Stimulated activated CD4-positive, alpha-beta T cell treated with anti-CD3 and anti-CD28 coated beads, Interleukin-4, amount 100 ng/mL, for 24 hours (primary cell): ENCODE measurements at places on chromosomes 16 and 17.

DNA sequence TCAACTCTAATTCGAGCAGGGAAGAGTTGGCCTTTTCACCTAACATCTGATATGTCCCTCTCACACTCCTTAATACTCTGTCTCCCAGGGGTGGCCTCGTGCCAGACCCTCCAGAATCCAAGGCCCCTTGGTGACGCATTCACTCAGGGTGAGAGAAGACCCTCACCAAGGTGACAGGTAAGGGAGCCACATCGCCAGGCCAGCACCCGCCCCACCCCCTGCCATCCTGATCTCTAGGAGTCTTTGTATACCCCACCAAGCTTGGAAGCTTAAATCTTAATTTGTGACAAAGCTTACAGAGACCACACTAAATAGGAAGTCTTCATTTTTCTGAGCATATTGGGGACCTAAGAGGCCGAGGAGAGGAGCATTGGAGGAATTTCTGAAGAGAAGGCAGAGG lies 286.1 kb downstream of the IRF8 start:
- DNase-seq = no peak

DNA sequence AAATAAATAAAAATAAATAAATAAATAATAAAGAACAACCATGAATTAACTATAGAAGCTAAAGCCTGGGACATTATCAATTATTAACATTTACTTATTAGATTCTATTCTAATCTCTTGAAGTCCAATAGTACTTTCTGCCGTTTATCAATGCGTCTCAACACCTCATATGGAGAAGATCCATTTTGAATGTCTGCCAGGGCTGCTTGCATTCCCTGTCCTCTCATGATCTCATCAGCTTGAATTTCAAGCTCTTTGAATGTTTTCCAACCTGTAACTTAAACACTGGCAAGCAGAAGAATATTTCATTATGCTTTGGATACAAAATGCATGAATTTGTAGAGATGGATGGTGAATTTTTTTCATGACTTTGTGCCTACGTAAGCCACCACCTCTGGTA lies 191.9 kb upstream of the ANKFN1 start:
- no peak for DNase-seq

DNA sequence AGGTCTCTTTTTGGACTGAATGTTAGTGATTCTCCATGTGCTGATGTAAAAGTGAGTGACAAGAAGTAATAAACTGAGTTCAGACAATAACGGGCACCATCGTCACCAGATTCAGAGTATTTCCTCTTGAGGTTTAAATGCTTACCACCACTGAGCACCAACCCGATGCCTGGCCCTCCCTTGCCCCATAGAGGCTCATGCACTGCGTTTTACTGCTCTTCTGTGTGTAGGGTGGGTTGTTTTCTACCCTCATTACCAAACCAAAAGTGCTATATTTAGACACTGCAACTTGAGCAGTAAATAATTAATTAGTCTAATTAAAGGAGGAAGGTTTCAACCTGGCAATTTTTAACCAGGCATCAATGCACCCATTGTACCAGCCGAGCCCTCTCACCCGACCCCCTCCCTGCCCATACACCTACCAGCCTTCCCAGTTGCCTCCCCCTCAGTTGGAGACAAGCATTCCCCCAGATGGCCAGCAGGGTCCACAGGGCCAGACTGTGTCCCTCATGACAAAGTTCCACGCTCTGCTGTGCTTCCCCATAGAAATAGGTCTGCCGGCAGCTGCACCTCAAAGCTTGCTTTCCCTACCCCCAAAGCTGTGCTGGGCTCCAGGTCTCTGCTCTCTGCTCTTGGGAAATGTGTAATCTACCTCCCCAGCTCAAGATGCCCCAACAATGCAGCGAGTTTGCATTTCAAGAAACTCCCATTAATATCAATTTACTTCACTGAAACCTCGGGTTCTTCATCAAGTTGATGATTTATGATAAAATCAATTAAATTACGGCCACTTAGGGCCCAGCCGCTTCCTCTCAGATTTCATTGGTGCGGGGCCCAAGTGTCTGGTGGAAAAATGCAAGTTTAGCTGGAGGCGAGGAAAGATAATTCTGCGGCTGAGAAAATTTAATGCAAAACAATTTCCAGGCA lies 16.0 kb downstream of the HOXB4 start:
- no peak for DNase-seq

- no peak for DNase-seq
Measured at GRCh38 chr17:43135454-43135819, 10.3 kb upstream of the BRCA1 start.

DNA sequence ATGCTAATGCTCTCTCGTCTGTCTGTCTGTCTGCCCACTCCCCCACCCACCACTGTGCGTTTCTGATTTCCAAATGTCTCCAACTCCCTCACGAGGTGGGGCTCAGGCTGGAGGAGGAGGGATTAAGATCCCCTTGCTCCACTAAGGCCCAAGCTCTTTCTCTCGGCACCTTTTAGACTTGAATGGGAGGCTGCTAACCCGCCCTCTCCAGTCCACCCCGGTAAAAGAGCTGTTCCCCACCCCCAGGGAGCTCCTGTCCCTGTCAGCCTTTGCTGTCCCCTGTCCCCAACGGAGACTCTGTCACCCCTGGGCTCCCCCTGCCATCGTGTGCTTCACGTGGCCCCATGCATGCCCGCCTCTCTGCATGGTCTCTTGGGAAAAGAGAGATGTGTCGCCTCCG lies 68.5 kb upstream of the PLCG2 start:
- DNase-seq = no peak

- DNase-seq = no peak
Measured at GRCh38 chr17:69430488-69430887, 16.0 kb downstream of the MAP2K6 start.

DNA sequence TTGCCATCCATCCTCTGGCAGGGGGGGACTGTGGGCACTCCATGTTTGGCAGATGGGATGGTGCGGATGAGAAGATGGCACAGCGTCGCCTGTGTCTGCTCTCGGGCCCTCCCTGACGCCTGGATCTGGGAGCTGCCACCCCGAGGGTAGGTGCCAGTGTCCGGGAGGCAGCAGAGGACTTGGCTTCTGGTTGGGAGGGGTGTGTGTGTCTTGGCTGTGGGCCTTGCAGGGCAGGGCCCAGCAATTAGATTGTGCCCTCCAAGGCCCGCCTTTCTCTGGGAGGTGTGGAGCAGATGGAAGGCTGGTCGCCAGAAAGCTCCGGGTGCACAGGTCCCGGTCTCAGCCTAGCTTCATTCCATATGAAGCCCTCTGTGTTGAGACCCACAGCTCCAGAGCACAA lies 1.4 kb downstream of the RAP1GAP2 start:
- no peak for DNase-seq

DNA sequence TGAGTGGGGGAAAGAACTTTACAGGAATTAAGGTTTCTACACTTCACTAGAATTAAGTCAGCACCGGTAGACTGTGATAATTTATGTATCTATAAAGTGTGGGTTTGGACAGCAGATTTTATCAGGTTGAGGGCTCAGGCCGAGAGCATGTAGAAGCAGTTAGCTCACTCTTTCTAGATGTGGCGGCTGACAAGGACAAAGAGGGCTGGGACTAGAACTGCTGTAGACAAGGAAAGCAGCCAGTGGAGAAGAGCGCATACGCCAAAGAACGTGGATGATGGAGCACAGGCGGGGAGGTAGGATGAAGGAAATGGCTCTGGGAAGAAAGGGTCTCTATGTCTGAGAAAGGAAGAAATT lies 504 bp upstream of the GOSR1 start:
- DNase-seq = peak; percentile 25

DNA sequence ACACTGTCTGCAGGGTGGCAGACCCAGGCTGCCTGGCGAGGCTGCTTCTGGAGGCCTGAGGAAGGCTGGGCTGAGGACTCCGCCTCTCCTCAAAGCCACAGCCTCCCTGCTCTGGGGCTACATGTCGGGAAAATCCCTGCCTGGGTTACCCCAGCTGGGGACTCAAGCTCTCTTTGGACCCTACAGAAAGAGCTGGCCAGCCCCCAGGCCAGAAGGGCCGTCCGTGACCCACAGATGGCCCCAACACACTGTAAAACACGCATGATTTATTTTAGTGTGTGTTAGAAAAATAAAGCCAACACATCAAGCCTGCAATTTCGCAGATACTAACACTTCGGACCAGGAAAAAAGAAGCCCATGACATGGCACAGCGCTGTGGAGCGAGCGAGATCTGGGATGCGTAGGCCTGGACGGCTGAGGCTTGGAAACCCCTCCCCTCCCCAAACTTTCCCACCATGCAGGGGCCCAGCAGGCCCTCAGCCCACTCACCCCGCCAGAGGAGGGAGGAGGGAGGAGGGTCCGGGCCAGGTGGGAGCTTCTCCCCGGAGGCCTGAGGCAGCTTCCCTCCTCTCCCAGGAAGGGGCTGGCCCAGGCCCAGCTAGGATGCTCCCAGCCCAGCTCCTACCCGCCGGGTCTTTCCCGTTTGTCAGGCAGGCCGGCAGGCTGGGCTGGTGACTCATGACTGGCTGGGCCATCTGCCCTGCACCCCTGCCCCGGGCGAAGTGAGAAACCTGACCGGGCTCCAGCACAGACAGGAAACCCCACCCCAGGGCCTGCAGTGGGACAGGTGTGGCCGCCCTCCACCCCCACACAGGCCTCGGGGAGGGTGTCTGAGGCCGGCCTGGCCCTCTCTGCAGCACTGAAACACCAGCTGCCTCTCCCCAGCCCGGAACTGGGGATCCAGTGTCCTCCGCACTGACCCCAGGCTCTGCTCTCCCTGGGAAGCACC lies 34.1 kb upstream of the SLC38A10 start:
- DNase-seq = no peak

DNA sequence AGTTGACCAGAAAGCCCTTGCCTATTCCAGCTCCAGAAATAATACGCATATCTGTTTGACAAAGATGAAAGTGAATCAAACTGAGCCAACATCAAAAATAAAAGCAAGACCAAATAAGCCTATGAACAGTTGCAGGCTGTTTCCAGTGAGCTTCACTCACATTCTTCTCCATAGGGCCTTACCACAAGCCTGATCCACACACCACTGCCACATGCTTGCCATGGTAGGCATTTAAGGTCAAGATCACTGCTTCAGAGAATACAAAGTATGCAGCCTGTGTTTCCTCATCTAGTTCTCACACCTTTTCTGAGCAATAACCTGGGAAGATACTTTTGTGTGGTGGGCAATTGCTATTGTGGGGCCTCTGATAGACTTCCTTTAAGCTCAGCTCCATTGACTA lies 1060.2 kb downstream of the CDH11 start:
- no peak for DNase-seq

DNA sequence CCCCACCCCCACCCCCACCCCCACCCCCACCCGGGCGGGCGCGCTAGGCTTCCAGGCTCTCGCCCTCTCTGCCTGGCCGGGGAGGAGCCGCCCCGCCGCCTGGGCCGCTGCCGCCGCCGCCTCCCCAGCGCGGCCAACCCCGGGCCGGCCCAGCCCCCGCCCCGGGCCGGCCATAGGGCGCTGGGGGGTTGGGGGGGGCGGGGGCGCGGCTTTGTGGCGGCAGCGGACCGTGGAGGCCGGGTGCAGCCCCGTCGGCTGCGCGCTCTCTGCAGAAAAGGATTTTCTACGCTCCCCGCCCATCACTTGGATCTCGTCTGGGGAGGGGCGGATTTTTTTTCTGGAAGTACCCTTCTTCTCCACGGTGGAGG lies 230.9 kb downstream of the MRTFB start:
- DNase-seq = no peak

- no peak for DNase-seq
Measured at GRCh38 chr16:62963846-62964245, 927.6 kb upstream of the CDH8 start.

DNA sequence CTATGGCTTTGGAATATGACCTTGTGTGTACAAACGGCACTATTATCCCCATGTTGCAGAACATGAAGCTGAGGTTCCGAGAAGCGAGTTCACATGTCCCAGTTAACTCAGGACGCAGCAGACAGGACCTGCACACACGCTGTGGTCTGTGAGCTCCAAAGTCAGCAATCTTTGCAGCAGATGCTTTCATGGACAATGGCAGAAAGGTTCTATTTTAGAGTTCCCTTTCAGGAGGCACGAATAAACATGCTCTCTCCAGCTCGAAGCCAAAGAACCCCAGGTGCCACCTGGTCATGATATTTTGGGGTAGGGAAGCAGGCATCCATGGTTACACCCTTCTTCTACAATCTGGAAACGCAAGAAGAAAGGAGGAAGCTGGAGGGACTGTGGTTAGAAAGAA lies 412.0 kb downstream of the TMEM114 start:
- no peak for DNase-seq

DNA sequence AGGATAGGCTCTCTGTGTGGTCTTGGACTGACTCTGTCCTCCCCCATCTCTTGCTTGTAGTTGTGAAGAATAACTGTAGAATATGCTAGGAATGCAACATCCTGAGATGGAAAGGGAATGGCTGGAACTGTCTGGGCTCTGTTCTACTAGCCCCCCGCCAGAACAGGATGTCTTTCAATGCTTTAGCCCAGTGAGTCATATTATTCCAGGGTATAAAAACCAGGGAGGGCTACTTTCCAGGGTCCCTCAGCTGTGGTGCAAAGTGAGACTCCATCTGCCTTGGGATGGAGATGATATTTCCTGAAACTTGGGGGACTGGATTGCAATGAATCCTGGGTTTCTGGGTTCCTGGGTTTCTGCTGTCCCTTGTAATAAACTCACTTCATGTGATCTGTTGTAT lies 32.1 kb downstream of the HYDIN start:
- no peak for DNase-seq

DNA sequence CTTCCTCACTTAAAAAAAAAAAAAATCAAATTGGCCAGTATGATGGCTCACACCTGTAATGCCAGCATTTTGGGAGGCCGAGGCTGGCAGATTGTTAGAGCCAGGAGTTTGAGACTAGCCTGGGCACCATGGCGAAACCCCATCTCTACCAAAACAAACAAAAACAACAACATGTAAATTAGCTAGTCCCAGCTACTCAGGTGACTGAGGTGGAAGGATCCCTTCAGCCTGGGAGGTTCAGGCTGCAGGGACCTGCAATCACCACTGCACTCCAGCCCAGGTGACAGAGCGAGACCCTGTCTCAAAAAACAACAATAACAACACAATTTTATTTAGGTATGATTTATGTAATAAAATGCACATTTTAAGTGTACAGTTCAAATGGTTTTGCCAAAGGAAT lies 6.3 kb upstream of the EPOP start:
- DNase-seq = no peak

DNA sequence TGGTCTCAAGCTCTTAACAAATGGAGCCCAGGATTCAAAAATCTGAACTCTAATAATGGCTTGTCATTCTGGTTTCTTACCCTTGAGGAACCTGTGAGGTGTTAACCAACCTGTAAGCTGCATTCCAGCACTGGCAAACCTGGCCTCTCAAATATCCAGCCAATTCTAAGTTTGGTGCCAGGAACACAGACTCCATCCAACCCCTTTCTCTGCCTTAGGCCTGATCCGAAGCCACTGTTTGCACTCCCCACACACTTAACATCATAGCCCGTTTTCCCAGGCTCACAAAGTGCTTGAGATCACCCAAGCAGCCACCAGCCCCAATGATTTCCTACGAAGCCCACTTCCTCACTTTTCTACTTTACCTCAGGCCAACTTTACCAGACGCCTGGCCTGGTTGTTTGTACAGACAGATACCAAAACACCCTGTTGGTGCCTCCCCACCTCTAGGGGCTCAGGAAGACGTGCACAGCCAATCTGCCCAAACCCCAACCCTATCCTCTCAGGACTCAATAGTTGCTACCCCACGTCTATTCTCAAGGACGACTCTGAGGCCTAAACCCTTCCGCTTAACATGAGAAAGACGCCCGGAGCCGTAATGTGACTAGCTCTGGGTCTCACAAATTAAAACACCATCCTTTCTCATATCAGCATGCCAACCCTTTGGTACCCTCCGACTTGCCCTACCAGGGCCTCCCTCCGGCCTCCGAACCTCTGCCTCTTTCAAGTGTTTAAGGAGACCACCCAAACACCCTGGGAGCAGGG lies 3.2 kb upstream of the PER1 start:
- no peak for DNase-seq
